ENCODE measurements at places on chromosomes 5 and 9.

- no peak for DNase-seq
Observed at GRCh38 chr5:67814569-67815311, 400.8 kb upstream of the PIK3R1 start.

DNA sequence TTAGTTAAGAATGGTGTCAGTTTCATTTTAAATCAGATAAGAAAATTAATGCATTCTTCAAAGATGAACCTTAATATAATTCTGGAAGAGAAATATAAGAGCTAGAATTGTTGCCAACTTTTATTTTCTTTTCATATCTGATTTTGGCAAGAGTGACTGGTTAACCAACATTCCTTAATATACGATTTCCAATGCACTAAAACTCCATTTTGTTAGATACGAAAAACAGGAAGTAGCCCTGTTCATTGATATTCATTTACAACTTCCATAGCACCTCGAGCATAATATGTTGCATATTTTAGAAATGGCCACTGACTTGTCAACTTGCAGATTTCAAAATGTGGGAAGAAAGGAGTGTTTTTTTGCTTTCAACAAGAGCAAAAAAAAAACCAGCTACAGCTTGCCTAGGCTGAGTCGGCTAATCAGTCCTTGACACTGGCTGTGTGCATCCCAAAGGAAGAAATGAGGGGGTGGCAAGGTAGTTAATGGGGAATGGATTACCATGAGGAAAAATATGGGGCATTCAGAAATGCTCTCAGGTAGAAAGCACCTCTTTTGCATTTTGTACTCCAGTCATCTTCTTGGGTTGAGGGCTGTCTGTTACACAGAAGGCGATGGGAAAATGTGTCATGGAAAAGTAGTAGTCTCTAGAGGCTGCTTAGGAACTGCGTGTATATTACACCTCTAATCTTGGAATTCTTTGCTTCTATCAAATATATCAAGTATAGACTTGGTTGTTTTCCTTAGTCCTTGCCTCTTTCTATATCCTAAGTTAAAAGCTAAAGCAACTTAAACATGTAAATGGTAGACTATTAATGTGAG lies 3.9 kb downstream of the MAP3K1 start:
- DNase-seq: no peak

DNA sequence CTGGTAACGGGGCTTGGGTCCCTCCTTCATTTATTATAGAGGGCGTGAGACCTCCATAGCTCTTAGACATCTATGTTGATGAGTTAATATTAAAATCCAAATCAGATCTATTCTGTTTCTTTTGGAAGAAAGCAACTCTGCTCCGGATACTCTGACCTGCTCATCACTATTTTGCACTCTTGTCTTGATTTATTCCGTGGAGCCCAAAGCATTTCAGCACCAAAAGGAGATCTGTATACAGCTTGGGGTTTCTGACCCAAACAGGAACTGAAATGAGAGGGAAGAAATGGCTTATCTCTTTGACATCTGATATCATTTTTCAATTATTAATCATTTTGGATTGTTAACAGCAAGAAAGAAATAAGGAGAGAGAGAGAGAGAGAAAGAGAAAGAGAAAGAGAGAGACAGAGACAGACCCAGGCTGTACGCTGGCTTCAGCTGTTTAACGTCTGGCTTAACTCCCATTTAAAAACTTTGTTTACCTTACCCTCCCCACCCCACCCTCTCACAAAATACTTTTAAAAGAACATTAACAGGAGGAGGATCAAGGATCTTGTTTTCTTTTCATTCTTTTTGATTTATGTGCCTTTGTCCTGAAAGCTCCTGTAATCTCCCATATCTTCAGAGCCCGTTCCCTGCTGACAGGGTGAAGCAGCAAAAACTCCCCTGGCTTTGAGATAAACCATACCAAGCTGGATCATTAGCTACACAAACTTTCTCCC lies 231.4 kb upstream of the TUT7 start:
- no peak for DNase-seq

DNA sequence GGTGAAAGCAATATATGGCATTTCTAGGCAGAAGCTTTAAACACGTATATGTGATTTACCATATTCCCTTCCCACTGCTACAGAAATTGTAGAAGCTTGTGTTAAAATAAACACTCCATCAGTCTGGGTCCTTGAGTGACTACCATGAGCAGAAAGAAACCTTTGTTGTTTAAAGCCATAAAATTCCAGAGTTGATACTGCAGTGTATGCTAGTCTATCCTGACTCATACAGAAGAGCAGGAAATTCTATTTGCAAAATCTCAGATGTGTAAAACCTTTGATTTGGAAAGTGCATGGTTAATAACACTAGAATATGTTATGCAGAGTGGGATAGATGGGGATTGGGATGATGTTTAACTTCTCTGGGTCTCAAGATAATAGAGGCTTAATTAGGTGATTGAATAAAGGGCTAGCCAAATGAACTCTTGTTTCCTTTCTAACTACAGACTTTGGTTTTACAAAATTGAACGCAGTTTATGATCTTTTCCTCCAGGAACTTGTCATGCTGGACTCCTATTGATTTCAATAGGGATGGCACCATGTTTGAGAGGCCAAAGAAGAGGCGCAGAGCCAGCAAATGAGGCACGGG lies 282.7 kb upstream of the VLDLR start:
- no peak for DNase-seq

- no peak for DNase-seq
Observed at GRCh38 chr5:168209244-168209995, 82.0 kb upstream of the WWC1 start.

DNA sequence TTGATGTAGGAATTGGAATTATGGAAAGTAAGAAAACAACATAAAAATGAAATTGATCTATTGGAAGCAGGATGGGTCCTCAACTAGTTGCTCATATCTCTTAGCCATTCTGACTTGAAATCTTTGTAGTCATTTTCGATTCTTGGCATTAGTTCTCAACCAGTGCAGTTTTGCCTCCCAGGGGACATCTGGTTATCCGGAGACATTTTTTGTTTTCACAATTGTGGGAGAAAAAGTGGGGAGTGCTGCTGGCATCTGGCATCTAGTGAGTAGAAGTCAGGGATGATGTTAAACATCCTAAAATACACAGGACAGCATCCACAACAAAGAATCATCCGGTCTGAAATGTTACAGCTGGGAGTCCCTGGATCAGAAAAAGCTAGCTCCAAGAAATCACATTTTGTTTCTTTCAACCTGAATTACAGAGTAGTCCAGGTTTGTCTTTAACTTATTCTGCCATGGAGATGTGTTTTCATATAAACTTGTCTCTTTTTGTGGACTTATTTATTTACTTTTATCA lies 74.9 kb downstream of the FBXL7 start:
- no peak for DNase-seq
